ENCODE measurements at places on chromosomes 2 and 18.

DNA sequence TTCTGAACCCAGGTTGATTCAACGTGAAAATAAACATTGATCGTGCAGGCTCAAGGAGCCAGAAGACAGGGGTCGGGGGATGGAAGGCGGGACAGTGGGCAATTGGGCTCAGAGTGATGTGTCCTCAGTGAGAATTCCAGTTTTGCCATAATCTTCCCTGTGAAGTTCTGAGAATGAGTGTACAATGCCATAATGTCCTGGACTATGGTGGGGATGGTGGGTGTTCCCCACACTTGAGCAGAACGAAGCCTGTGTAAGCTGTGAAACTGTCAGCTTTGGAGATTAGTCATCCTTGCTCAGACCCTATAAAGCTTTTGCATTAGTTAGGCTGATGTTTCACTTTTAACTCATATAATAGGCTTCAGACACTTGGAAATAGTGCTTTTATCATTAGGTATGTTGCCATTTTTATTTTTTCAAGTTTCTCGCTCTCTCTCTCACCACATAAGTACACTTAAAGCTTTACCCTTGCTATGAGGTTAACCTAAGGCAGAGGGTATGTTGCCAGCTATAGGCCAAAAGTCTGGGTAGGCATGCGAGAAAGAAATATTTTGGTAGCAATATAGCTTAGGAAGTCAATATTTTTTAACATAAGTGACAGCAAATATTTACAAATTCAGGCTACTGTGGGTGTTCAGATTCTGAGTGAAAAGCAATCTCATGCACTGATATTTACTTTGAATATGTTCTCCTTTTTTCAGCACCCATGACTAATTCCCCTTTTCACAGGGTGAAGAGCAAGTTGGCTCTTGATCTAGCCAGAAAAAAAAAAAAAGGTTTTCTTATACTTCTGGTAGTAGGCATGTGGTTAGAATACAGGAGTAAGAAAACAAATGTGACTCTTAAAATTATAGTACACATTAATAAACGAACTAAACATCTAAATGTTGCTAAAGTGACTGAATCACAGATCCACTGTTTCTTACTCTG, 47.2 kb downstream of the CDC42EP3 start:
- no peak for DNase-seq

DNA sequence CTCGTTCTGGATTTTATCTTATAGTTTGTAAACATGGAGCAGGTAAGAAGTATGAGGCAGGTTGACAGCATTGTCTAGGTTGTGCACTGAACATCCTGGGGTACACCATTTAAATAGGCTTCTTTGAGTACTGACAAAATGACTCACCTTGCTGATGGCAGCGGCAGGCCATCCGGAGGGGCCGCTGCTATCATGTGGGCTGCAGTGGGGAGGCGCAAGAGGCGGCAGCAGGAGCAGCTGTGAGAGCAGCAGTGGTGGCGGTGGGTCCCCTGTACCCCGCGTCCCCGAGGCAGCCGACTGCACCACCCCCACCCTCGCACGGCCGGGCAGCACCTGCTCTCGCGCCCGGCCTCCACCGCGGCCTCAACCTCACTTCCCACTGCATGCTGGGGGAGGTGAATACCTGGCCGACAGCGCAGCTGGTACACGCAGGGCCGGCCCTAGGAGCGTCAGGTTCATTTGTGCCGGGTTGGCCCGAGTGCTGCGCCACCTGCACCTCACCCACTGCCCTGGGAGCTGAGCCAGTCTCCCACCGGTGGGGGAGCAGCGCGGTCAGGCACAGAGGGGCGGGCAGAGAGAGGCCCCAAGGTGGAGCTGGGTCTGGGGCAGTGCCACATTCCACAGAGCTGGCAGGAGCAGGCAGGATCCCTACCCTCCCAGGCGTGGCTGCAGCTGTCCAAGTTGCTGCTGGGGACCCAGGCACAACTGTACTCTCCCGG, 154.5 kb upstream of the RBMS1 start:
- no peak for DNase-seq

- DNase-seq: no peak
Observed at GRCh38 chr2:98882971-98883779, 52.9 kb downstream of the CRACDL start.

- no peak for DNase-seq
Observed at GRCh38 chr18:59834267-59834666, 65.5 kb upstream of the PMAIP1 start.

DNA sequence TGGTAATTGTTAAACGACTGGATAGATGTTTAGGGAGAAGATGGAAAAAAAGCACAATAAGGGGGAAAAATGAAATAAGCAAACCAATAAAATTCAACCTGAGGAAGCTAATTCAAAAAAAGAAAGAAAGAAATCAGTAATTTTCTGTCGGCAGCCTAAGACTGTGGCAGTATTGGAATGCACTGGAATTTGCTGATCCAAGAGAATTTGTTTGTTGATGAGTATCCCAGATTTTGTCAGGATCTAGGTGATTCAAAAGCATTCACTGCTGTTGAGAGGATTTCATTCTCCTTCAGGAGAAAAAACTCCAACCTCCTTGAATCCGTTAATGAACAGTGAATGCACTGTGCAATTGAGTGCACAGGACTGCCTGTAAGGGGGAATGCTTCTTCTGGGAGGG, 546.7 kb downstream of the CNTNAP5 start:
- no peak for DNase-seq
